Activated T-cell treated with anti-CD3 and anti-CD28 coated beads, Interleukin-2, amount 50 U/mL, for 72 hours (primary cell): ENCODE measurements at places on chromosomes 2 and 18.

- DNase-seq = no peak
These were observed 72.5 kb upstream of the CYP26B1 start for GRCh38 chr2:72220170-72220569.

GRCh38 chr18:51569153-51569552 lies 371.7 kb upstream of the MEX3C start:
- DNase-seq = no peak

DNA sequence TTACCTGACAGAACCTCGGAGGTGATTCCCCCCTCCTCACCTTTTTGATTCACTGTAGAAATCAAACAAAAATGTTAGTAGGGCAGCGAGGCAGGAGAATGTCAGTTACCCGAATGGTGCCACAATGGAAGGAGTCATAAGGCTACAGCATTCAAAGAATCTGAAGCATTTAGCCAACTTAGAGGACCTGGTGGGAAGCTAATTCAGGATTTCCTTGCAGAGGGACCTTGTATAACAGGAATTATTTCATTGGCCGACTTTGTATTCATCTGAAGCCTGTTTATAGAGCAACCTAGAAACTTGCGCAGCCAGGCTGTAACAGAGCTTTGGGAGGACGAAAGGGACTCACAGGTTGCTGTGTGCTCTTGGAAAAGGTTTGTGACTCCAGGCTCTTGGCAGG lies 129.1 kb upstream of the MMADHC start:
- DNase-seq = no peak

DNA sequence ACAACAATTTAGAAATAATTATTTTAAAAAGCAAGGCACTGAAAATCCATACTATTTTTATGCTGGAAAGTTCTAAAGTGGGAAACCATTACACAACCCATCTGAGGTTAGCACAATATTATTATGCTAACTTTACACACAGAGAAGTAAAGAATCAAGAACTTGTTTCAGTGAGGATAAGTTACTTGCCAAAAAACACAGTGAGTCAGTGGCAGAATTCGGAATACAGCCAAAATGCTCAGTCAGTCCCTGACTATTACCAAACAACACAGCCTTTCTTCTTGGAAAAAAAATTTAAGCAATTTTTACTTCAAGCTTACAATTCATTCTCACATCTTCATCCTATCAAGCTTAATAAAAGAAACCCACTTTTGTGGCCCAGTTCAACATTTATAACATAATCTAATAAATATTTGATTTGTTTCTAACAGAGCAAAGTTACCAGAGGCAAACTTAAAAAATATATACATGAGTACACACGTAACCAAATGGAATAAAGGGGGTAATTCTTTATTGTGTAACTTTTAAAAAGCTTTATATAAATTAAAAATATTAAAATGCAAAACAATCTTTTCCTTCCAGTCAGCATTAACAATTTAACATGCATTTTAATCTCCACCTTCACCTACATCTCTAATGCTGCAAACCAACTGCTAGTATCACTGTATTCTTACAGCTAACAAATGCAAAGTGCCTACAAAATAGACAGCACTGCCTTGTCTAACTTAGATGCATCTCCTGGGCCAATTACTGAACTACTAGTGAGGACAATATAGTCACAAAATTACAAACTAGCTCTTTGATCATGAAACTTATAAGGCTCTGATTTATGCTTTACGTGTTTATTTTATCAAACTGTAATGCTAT lies 55.2 kb downstream of the CCDC88A start:
- DNase-seq = no peak

- no peak for DNase-seq
These were observed 155.9 kb downstream of the ESCO1 start for GRCh38 chr18:21444465-21445212.

- DNase-seq = no peak
These were observed 110.8 kb downstream of the FMNL2 start for GRCh38 chr2:152445791-152446201.

- no peak for DNase-seq
These were observed 125.9 kb downstream of the TTC32 start for GRCh38 chr2:19775838-19776237.

DNA sequence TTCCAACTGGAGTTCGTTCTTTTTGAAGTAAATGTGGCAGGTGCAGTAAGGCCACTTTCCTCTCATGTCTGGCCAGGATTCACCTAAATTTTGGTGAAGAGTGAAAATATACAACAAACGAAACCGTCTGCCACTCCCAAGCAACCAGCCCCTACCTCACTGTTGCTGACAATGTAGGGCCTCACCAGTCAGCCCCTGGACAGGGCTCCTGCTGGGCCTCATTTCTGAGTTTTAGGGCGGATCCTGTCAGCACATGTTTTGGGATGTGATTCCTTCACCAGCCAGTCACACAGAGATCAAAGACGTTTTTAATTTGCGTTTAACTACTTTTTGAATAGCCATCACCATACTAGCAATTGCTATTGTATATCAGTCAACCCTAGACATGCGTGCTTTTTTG lies 185.0 kb downstream of the WDR7 start:
- no peak for DNase-seq

DNA sequence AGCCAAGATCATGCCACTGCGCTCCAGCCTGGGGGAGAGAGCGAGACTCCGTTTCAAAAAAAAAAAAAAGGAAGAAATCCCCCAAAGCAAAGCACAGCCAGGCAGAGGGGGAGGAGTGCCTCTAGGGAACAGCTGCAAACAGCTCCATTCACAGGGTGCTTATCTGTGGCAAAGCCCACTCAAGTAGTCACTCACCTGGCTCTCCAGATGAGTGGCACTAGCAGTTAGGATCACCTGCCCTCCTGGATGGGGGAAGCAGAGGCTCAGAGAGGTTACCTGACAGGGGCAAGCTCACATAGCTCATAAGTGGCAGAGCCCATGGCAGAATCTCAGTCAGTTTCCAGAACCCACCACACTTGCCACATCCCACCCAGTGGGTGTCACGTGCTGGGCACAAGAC lies 30.3 kb downstream of the TFCP2L1 start:
- no peak for DNase-seq

DNA sequence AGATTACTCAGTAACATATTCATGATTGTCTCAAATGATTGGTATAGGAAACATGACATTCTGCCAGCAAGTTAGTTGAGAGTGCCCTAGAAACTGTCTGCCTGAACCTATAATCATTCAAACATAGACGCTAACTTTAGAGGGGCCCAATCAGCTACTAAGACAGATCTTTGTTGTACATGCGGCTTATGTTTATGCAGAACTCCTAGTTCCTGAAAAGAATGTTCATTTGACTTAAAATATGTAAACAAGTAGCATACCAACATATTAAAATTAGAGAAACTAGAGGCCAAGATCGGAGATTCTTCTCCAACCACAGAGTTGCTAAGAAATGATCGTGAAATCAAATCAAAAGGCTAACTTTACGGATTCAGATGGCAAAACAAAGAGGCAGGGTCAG lies 4.2 kb upstream of the METAP1D start:
- no peak for DNase-seq

GRCh38 chr2:219961947-219962498 lies 334.6 kb downstream of the SLC4A3 start:
- no peak for DNase-seq

DNA sequence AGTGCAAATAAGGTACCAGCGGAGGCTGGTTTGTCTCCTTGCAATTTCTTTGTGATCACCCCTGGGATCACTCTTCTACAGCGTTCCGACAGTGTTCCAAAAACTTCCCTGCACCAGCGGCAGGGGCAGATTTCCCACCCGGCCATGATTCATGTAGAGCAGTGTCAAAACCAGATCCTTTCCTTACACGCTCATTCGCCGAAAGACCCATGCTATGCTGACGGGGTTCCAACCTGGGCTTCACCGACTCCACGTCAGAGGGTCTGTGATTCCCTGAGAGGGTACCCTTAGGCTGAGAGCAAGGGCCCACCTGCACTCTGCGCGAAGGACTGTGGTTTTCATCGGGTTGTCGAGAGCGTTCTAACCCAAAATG lies 423 bp upstream of the TTC27 start:
- peak; percentile 44 for DNase-seq

DNA sequence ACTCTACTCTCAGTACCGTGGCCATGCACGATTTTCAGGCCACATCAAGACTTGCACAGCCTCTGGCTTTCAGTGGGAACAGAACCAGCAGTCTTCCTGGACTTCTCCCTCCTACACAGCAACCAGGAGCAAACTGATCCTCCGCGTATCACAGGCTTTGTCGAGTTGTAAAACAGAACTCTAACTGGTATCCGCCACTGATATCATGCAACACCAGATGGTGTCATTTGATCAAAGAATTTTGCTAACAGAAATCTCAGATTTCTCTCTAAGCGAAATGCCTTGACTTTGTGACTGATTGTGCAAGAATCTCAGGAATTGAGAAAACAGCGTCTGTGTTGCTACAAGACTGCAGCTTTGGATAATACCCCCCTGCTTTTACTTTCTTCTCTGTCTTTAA lies 85.7 kb downstream of the COPS8 start:
- no peak for DNase-seq

GRCh38 chr2:138355244-138355643 lies 146.3 kb upstream of the SPOPL start:
- DNase-seq = no peak

GRCh38 chr2:66794551-66794950 lies 359.6 kb downstream of the MEIS1 start:
- no peak for DNase-seq

- no peak for DNase-seq
These were observed 398.5 kb upstream of the FIGN start for GRCh38 chr2:164134336-164134735.

GRCh38 chr18:25648716-25649260 lies 296.8 kb upstream of the ZNF521 start:
- no peak for DNase-seq

GRCh38 chr2:43051338-43051737 lies 175.1 kb downstream of the ZFP36L2 start:
- peak; percentile 44 for DNase-seq

DNA sequence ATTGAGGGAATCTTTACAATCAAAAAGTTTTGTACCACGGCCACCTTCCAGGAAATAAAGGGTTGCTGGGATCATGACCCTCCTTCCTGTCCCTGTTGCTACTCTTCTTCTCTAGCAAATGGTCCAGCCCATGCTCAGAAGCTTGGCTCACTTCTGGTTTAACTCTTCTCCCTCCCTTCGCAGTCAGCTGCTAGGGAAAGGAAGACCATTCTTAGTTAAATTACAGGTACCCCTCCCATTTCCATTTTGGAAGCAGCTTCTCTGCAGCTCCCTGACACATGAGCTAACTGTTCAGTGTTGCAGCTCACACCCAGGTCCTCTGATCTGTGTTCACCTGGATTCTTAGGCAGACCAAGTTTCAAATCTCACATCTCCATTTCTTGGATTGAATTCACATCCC lies 100.3 kb downstream of the DOCK10 start:
- DNase-seq = no peak

- DNase-seq = no peak
These were observed 22.5 kb downstream of the UBR3 start for GRCh38 chr2:169849710-169850109.

DNA sequence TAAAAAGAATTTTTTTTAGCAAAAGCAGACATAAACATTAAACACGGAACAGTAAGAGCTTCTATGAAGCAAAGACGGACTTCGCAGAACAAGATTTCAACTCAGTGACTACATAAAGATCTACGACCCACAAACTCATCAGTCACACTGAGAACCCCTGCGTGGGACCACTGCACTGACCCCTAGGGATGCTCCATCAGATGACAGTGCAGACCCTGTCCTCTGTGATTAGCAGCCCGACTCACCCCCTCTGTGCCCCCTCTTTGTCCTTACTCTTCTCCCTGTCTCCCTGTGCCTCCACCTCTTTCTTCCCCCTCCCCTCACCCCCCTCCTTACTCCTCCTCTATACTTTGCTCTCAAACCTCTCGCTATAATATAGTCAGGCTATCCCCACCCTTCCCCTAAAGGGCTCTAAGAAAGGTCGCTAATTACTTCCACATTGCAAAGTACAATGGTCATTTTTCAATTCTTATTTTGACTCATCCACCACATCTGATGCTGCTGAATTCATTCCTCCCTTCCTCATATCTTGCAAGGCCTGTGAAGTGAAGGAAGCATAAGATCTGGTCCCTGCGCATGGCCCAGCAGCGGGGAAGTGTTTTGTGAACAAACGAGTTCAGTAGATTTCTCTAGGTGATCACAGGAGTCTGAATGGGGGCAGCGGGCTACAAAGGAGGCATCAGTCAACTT lies 89.3 kb downstream of the CABYR start:
- no peak for DNase-seq

DNA sequence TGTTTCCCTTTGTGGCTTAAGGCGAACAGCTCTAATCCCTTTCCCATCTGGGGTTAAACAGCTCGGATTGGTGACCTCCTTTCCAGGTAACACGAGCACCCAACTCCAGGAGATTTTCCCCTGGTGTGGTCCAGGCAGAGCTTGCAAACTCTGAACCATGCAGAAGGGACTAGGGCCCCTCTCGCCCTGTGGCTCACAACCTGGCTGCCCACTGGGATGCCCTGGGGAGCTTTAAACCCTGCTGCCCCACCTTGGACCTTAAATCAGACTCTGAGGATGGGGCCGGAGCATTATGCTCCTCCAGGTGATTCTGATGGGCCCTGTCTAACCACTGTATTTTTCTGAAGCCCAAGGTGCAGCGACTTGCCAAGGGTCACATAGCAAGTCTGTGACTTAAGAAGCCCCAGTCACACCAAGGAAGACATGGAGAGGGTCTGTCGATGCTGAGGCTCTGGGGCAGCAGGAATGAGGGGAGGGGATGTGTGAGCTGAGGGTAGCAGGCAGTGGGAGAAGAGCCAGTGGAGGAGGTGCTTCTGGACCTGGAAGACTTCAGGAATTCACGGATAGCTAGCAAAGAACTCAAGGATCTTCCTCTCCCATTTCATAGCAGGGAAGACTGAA lies 5.9 kb downstream of the ARID5A start:
- DNase-seq = no peak

DNA sequence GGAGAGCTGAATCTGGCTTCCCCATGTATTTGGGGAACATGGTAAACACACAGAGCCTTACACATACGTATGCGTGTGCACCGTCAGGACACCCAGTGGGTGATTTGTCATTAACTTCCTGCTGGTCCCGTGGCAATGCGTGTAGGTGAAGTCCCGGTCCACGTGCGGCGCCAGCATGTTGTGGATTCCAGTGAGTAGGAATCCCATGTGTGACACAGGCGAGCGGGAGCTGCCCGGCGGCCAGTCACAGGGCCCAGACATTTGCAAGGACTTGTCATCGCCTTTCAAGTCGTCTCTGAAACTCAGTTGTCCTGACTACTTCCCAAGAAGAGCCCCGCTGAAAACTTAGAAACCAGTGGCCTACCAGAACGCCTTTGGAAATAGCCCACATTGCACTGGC lies 102.0 kb downstream of the RNF144A start:
- DNase-seq = no peak
